ENCODE measurements at places on chromosomes 2 and 18.

GRCh38 chr2:44450082-44450481, 88.3 kb downstream of the CAMKMT start:
- DNase-seq = no peak

- no peak for DNase-seq
These were observed 93.3 kb upstream of the FANCL start for GRCh38 chr2:58334414-58334813.

DNA sequence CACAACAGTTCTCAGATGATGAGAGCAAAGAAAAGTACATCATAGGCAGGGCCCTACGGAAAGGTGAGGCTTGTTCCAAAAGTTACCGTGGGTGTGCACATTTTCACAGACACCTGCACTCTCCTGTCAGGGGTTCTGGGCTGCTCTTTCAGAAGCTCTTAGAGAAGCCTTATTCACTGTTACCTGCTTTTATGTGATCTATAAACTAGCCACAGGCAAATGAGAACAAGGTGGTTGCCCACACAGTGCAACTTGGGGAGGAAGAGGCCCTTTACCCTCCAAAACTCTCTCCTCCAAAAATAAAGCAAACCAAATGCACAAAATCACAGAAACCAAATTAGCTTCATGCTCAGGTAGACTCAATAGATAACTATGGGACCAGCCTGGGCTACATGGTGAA, 11.1 kb upstream of the CUL3 start:
- no peak for DNase-seq

DNA sequence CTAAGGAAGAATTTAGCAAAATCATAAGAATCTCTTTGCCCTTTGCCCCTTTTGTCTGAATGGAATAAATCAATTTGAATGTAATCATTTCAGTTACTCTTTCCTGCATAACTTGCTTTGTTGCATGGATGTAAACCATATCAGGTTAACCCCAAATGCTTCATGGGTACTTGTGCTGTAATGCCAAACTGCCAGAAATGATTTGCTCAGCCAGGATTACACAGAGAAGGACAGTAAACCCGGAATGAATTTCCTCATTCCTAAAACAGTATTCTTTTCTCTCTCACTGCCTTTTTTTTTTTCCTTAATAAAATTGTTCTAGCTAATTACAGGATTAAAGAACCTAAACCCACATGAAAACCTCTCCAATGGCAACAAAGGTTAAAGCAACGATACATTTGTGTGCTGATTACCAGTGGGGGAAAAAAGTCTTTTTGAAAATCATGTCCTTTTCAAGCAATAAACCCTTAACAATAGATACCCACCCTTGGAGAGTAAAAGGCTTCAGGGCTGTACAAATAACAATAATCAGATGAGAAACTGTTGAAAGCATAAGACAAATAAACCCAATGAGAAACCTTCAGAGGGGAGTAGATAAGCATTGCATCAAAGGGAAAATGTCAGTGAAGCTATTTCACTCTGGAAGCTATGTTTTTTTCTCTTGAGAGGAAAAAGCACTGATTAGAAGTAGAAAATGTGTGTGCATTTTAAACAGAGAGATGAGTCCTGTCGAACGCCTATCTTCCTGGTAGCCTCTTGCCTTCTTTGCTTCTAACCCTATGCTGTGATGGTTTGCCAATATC, 275.3 kb downstream of the CDH2 start:
- no peak for DNase-seq

- DNase-seq = no peak
These were observed 122.9 kb upstream of the UNC80 start for GRCh38 chr2:209648714-209649113.

DNA sequence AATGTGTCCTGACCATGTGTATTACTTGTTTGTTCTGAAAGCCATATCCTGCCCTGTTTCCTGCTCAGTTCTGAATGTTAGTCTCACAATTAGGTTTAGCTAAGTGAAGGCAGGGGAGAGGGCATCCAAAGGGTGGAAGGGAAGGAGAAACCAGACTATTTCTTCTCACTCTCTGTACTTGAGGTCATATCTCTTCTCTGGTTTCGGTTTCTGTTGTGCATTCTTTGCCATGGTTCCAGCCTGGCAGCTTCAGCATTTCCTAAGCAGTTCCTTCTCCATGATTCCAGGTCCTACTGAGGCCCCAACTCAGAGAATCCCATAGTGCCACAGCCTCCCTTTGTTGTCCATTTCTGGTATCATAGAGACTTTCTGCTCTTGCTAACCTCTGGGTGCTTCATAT, 40.3 kb upstream of the HNMT start:
- no peak for DNase-seq

DNA sequence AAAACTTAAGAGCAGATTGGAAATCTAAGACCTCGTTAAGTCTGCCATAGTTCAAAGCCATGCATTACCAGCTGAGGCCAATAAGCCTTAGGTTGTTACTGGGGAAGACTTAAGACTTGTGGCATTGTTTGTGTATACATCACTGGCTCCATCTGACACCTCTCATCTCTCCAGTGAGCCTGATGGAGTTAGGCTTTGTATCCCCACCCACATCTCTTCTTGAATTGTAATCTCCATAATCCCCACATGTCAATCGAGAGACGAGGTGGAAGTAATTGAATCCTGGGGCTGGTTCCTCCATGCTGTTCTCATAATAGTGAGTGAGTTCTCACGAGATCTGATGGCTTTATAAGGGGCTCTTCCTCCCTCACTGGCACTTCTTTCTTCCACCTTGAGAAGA, 404.6 kb downstream of the ARHGAP15 start:
- no peak for DNase-seq

DNA sequence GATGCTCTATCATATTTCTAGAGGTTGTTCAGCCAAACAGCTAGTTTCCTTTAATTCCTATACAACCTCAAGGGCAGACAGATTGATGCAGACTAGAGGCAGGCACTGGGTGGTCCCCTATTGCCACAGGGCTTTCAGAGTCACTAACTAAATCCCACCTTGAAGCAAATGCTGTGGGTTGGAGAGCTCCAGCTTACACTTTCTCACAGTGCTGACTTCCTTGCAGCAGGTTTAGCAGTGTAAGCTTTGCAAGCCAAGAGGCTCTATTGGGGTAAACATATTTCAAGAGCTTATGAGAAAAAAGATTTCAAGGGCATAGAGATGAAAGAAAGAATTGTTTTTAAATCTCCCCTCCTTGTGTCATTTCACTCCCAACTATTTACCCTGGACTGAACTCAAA, 366.5 kb upstream of the CRIM1 start:
- DNase-seq = no peak

DNA sequence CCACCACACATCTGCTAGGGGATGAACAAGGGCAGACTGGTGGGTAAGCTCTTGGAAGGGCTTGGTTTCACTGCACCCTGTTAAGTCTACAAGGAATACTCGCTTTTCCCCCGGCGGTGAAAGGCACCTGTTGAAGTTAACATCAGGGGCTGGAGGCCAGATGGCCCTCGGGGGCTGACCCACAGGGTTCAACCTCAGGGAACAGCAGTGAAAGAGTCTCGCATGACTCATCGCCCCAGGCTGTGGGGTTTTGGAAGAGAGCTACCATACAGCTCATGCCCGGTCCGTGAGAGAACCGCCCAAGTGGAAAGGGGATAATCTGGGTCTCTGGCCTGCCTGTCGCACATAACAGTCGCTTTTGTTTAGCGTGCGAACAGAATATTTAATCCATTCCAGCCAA, 748.0 kb downstream of the DPP10 start:
- no peak for DNase-seq

- no peak for DNase-seq
These were observed 21.6 kb upstream of the SLC20A1 start for GRCh38 chr2:112623913-112624777.

DNA sequence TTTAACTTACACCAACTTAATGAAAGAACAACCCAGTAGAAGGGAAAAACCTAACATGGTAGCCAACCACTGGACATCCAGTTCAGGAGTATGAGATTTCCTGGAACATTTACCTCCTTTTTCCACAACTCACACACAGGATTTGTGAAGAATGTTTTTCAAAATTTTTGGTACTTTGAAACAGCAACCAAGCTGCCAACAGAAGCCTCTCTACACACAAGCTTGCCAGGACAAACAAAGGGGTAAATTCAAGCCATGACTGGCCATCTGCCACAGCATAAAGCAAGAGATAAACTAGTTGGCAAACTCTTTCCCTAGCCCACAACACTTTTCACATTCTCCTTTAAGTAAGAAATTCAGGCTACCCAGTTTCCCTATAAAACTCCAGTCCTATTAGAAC, 21.4 kb downstream of the MGAT4A start:
- DNase-seq = no peak

- DNase-seq = no peak
These were observed 312.7 kb upstream of the CWC22 start for GRCh38 chr2:180319586-180320405.

GRCh38 chr2:121237980-121238665, 46.9 kb downstream of the TFCP2L1 start:
- no peak for DNase-seq

- peak; percentile 11 for DNase-seq
These were observed 78.6 kb downstream of the ASB1 start for GRCh38 chr2:238505119-238505891.

Measured in upper lobe of left lung (tissue), 6 donors.